Inflammatory macrophage treated with lipopolysaccharide for 1 hour (primary cell): ENCODE measurements at places on chromosomes 4 and X.

- DNase-seq = no peak
These were observed 404.5 kb downstream of the GBA3 start for GRCh38 chr4:23097251-23097650.

DNA sequence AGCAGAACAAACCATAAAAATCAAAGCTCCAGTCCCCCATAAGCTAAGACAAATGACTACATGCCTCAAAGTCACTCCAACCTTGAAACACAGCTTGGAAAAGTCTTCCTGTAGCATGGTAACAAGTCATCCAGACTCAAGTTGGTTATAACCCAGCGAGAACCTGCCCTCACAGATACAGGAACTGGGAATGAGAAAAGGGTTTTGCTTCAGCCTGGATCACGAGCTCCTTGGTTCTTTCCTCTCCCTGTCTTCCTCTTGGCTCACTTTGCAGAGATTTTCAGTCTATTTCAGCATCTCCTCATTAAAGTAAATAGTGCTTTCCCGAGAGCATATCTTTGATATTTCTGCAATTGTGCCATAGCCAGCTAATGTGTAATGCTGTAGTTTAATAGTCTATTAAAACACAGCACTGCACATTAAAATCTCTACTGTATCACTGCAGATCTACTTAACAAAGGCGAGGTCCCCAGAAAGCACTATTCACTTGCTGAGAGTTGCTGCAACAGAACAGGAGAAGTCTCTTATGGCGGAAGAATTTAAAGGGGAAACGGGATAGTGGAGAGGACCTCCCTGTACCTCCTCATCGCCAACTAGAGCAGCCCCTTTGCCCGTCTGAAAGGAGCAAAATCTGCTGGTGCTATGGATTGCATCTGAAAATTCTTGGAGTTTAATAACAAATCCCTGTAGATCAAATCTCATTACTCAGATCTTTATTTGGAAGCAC is 249.3 kb upstream of the GATB start:
- DNase-seq = no peak

DNA sequence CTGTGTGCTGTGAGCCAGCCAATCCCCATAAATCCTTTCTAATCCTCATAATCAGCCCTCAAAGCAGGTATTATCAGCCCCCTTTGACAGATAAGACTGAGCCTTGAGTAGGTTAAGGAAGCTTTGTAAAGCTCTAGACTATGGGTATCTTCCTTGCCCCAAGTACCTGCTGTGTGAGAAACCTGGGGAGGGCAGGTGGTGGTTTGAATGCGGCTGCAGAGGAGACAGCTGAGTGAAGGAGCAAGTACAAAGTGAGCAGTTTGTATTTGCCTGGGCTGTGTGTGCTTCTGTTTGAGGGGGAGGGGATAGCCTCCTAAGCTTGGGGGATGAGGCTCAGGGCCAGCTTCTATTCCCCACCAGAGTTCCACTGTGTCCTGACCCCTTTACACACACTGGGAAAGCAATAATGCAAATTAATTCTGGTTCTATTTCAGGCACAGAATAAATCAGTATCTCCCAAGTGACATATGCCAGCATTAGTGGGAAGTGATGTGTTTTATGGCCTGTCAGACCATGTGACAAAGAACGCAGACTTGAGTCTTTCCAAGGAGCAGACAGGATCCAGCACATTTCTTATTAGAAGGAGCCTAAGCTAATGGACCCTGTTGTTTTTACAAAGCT is 63.5 kb downstream of the EVC start:
- no peak for DNase-seq

DNA sequence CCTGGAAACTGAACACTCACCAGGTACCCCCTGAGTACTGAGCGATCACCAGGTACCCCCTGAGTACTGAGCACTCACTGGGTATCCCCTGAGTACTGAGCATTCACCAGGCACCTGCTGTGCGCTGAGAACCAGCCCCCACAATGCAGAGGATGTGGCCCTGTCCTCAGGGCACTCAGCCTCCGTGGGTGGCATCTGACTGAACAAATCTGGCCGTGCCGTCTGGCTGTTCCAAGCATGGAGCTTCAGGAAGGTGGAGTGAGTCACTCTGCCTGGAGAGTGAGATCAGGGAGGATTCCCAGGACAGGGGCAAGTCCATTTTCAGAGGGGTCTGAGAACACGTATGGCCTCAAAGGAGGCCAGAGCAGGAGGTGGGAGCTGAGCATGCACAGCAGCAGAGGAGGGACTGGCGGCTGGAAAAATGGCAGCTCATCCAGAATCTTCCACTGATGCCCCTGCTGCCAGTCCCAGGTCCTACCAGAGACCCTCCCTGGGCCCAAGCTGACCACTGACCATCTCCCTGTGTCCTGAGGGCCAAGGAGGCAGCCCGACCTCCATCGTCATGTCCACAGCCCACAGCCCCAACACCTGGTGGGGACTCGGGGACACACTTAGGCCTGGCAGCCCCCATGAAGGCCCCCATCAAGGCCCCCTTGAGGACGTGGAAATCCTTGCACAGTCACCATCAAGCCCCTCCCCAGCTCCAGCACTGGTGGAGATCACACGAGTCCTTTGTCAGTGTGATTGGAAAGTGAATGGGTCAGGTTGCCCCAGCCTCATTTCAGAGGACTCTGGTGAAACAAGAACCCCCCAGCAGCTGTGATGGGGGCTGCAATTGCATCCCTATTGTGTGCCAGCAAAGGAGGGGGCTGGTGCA is 94.1 kb downstream of the HMX1 start:
- no peak for DNase-seq

- no peak for DNase-seq
These were observed 928.7 kb upstream of the PRKX start for GRCh38 chrX:4642114-4642513.

GRCh38 chr4:39455486-39455885 is 3.2 kb downstream of the RPL9 start:
- DNase-seq = no peak

DNA sequence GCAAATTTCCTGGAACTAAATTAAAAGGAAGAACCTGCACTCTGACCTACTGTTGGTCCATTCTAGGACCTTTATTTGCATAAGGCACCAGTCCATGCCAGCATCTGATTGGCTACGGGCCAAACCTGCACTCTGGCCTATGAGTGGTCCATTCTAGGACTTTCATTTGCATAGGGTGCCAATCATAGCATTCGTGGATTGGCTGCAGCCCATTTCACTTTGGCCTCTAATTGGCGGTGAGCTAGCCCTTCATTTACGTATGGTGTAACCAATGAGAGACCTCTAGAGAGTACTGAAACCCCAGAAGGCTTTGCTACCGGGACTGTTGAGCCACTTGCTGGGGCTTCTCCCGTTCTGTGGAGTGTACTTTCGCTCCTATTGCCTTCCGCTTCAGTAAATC is 6.1 kb upstream of the RNF175 start:
- DNase-seq = no peak

GRCh38 chrX:96455078-96455477 is 229.6 kb upstream of the DIAPH2 start:
- no peak for DNase-seq

- DNase-seq = peak; percentile 68
These were observed 722 bp downstream of the NAAA start for GRCh38 chr4:75939890-75940691.

DNA sequence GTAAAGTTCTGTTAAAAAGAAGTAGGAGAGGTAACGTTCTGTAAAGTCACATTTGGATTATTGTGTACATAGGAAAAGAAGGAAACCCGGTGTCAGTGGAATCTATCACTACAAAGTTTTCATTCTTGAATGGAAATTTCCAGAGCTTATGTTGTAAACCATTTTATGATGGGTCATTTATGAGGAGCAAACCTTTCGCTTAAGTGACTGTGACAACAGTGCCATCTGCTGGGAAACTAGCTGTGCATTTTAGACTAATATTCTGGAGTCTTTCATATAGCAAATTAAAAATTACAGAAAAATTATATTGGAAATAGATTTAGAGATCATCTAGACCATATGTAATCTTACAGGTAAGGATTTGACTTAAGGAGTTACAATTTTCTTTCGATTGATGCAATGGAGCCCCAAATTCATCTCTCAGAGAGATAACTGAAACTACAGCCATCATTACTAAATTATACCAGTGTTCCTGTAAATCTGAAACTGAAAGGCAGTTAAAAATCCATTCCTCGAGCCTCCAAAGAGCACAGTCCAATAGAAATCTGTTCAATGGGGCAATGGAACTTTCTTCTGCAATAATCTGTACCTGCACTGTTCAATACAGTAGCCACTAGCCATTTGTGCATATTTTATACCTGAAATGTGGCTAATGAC is 26.9 kb downstream of the ASB9 start:
- peak; percentile 33 for DNase-seq

DNA sequence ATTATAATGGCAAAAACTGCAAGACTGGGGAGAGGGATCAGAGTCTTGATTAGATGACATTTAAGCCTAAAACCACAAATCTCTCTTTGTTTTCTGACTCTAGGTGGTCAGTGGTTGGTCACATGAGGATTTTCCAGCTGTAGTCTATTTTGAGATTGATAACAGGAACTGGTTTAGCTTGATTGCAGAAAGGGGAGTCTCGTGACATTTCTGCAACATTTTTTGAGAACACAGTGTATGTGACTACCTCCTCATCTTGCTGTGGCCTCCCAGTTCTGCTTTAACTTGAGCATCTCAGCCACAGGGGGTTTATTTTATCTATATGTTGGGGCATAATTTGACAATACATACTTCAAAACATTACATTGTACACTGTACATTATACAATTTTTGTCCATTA is 726.4 kb upstream of the MAGEB2 start:
- DNase-seq = peak; percentile 52

- no peak for DNase-seq
These were observed 109.0 kb upstream of the DDIT4L start for GRCh38 chr4:100299046-100299840.

- no peak for DNase-seq
These were observed 591 bp upstream of the NWD2 start for GRCh38 chr4:37243722-37244582.

DNA sequence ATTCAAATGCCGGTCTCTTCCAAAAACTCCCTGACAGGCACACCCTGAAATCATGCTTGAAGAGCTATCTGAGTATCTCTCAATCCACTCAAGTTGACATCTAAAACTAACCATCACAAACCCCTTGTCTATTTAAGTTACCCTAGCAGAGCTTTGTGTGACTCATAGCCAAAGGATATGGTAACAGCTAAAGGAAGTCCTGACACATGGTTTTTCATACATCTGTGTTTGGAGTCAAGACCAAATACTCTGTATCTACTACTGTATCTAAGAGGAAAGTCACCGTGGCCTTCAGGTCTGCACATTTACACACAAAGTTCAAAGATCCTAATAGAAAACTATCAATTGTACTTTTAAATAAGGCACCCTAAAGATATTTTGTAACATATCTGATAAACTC is 239.6 kb upstream of the VCX start:
- no peak for DNase-seq

DNA sequence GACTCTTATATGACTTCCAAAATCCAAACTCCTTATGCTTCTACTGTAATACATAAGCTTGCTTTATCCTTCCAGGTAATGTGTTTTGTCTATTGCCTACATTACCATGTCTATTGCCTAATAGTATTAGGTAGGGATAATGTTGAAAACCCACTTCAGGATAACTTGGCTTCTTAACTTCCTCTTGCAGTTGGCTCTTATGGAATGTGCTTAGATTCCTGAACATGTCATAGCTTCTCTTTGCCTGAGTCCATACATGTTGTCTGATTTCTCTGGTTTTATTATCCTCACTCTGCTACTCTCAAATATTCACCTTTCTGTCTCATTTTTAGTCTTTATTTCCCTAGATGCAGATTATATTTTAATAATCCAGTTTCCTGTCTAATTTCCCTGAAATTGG is 599.9 kb downstream of the IL15 start:
- no peak for DNase-seq

- no peak for DNase-seq
These were observed 425.2 kb upstream of the RASGEF1B start for GRCh38 chr4:81896936-81897335.

DNA sequence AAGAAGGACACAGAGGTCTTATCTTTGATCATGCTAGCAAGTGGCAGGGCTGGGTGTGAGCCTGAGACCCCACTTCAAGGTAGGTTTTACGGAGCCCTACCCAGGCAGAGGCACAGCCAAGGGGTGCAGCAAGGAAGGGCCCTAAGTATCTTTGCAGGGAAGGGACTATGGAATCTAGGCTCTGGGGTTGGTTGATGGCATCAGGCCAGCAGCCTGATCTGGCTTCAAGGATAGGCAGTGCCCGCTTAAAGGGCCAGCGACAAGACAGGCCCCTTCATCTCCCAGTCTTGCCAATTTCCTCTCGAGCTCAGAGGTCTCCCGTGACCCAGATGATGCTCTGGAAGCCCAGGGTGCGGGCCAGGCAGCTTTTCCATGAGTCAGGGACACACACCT is 5.8 kb downstream of the ABLIM2 start:
- no peak for DNase-seq

DNA sequence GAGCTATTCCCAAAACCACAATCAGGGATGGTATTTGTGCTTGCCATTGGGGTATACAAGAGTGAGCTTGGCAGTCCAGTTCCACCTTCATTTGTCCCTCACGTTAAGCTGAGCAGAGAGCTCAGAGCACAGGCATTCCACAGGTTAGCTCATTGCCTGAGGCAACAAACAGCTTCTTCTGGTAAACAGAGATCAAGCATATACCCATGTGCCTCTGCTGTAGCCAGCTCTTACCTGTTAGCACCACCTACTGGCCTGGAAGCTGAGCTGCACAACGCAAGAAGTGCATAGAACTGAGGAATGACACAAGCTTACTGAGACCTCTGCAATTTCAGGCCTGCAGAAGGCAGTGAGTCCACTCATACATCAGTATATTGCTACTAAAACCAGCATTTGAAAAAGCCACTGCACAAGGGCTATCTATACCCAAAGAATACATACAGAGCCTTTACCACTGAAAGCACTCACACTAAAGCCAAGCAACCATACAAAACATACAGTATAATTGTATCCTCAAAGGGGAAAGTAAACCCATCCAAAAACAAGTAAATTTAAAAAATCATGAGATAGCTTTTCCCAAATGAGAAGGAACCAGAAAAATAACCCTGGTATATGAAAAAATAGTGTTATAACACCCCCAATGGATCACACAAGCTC is 258.3 kb upstream of the GABRA2 start:
- peak; percentile 1 for DNase-seq

- DNase-seq = no peak
These were observed 40.2 kb downstream of the ATP10D start for GRCh38 chr4:47525154-47525819.

DNA sequence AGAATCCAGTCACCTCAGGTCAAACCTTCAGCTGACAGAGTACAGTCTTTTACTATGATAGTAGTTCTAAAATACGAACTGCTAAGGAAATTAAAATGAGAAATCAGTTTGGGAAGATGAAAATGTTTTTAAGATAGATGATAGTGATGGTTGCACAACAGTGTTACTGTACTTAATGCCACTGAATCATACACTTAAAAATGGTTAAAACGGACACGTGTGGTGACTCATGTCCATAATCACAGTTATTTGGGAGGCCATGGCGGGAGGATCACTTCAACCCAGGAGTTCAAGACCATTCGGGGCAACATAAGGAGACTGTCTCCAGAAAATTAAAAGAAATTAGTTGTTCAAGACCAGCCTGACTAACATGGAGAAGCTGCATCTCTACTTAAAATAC is 41.4 kb downstream of the ABHD18 start:
- DNase-seq = no peak
